ENCODE measurements at places on chromosomes 6 and 20.

DNA sequence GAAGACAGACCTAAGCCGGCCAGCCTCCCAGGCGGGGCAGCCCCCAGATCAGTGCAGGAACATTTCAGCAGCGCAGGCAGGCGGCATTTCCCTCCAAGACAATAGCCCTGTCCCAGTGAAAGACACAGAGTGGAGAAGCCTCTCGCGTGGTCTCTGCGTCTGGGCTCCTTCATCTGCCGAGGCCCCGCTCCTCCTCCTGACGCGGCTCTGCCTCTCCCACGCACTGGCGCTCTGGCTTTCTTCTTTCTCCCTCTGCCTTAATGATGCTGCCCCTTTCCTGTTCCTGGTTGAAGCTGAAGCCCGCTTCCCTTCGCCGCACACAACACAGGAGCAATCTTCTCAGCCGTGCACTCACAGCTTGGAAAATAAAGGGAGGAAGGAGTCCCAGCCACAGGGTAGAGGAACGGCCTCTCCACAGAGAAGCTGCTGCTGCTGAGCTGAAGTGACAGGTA, 347.5 kb downstream of the CDH4 start:
- DNase-seq = no peak

GRCh38 chr6:166360243-166361076, 18.1 kb upstream of the SFT2D1 start:
- DNase-seq = no peak

DNA sequence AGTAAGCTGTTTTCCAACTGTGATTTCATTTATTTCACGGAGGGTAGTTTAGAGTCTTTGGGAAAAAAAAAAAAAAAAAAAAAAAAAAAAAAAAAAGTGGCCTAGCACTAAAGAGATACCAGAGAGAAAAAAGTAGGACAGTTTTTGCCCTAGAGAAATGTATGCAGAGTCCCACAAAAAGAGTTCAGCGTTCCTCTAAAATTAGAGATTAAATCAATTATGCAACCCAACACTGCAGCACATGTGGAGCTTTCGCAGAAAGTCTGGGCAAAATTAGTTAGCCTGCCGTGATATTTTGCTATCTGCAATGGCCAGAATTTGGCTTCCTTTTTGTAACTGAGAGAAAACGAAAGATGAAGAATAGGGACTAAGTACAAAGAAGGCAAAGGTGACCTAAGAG, 309.8 kb downstream of the PKHD1 start:
- DNase-seq = no peak

- peak; percentile 28 for DNase-seq
Observed at GRCh38 chr6:10414756-10415616, at the start of gene TFAP2A. TSS of gene TFAP2A (minus strand) at chr6:10415074. CDS start at chr6:10414991, 83 bp downstream.

- DNase-seq = no peak
Observed at GRCh38 chr6:55868771-55869479, 6.5 kb downstream of the BMP5 start.

- no peak for DNase-seq
Observed at GRCh38 chr6:166050559-166050958, 117.1 kb downstream of the TBXT start.

- no peak for DNase-seq
Observed at GRCh38 chr20:34175879-34176278, 63.8 kb upstream of the EIF2S2 start.

DNA sequence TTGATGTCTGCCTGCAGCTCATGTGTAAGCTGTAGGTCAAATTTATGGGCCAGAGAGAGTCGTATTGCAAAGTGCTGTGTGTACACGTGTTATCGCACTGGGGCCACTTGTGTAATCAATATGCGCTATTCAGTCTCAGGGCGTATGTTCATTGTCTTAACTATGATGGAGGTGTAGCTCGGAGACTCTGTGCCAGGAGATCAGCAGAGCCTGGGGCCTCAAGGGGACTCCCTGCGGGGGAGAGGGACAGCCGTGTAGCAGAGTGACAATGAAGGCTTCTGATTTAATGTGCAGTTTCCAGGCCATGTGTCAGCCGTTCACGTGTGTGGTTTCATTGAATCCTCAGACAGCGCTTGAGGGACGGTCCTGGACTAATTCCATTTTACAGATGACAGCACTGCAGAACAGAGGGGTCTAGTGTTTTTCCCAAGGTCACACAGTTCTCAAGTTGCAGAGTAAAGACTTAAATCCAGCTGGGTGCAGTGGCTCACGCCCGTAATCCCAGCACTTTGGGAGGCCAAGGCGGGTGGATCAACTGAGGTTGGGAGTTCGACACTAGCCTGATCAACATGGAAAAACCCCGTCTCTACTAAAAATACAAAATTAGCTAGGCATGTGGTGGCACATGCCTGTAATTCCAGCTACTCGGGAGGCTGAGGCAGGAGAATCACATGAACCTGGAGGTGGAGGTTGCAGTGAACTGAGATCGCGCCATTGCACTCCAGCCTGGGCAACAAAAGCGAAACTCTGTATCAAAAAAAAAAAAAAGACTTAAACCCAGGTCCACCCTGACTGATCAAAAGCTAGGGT, 242.5 kb downstream of the PREX1 start:
- no peak for DNase-seq

DNA sequence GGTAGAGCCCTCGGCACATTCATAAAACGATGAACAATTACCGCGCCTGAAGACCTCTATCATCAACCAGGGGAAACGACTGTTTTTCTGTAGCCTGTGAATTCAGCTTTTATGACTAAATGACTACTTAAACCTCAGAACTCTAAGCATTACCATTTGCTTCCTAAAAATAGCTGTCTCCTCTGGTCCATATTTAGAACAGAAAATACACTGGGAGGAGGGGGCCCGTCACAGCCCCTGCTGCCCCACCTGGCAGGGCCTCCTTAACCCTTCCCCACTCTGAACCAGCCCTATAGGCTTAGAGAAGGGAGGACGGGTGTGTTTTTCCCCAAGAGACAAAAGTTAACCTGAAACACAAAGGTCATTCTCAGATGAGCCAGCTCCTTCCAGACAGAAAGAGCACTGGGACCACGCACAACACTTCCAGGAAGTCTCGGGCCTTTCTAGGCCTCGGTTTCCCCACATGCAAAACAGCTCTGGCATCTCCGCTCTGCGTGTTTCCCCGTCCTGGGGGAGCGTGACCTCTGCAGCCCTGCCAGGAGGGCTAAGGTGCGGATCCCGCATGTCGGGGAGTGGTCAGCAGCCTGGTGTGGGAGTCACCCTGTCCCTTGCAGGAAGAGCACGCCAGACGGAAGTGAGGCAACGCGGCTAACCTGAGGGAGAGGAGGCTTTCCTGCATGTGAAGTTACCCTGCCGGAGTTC, 193.9 kb downstream of the DLL1 start:
- DNase-seq = no peak

GRCh38 chr20:48875233-48875913, 46.1 kb upstream of the ARFGEF2 start:
- DNase-seq = no peak

DNA sequence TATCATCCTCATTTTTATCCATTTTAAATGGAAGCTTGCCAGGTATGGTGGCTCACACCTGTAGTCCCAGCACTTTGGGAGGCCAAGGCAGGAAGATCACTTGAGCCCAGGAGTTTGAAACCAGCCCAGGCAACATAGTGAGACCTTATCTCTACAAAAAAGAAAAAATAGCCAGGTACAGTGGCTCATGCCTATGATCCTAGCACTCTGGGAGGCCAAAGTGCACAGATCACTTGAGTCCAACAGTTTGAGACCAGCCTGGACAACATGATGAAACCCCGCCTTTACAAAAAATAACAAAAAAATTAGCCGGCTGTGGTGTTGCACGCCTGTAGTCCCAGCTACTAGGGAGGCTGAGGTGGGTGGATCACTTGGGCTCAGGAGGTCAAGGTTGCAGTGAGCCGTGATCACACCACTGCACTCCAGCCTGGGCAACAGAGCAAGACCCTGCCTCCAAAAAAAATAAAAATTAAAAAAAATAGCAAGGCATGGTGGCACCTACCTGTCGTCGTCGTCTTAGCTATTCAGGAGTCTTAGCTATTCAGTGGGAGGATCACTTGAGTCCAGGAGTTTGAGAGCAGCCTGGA, 89.0 kb downstream of the TCP11 start:
- DNase-seq = no peak

DNA sequence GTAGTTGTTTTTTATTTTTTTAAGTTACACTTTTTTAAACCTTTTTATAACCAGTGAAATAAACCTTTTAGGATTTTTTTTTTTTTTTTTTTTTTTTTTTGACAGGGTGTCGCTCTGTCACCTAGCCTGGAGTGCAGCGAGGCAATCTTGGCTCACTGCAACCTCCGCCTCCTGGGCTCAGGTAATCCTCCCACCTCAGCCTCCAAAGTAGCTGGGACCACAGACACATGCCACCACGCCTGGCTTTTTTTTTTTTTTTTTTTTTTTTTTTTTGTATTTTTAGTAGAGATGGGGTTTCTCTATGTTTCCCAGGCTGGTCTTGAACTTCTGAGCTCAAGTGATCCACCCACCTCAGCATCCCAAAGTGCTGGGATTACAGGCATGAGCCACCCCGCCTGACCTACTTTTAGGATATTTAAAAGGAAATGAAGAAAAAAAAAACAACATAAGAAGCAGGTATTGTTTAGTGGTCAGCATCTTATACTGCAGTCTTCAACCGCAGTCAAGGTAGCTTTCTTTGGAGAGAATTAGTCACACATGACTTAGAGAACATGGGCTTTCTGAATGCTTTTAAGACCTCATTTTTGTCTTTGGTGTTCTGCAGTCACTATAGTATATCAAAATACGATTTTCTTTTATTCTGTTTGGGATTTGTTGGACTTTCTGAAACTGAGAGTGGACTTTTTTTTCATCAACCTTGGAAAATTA, 1.6 kb downstream of the POLR1H start:
- DNase-seq = no peak

DNA sequence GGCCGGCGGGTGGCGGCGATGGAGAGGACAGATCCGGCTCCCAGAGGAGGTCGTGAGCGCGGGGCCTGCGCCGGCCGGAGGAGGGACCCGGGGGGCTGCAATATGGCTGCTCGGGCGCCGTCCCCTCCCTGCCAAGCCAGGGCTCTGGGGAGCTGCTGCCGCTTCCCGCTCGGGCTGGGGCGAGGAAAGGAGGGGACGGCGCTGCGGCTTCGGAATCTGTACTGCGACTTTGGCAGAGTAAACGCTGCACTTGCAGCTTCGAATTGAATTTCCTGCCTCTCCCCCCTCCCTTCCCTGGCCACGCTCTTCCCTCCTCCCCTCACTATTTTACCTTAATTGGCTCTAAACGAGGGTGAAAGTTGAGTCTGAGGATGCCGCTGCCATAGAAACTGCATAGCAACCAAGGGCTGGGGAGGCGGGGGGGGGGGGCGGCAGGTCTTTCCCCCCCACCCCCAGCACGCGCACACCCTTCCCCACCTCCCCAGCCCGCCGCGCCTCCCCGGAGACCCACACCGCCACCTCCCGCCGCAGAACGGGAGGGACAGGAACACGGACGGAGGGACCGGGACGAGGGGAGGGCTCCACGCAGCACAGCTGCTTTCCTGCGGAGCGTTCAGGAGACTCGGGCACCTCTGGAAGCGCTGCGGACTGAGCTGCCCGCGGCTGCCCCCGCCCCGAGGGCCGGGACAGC, 93.9 kb downstream of the RNASET2 start:
- no peak for DNase-seq

DNA sequence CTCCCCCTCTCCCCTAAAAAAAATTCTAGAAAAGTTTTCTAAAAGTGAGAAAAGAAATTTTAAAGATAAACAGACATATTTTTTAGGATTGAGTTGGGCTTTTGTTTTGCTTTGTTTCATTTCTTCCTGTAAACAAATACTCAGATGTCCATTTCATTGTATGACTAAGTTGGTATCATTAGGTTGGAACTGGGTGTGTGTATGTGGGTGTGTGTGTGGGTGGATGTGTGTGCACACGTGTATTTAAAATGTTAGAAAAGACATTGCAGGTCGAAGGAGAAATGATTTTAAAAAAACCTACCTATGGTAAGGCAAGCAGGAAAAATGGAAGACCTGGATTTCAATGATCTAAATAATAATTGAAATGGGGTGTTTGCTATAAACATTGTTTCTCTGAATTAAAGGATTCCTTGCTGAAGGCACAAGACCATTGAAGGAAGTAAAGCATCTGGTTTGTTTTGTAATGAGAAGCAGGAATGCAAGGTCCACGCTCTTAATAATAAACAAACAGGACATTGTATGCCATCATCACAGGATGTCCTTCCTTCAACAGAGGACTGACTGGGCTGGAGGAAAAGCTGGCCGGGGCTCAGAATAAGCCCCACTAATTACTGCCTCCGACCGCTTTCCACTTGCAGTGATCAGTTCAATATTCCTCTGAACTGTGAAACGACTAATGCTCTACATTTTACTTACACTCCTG, 996 bp upstream of the PRDM1 start:
- no peak for DNase-seq

DNA sequence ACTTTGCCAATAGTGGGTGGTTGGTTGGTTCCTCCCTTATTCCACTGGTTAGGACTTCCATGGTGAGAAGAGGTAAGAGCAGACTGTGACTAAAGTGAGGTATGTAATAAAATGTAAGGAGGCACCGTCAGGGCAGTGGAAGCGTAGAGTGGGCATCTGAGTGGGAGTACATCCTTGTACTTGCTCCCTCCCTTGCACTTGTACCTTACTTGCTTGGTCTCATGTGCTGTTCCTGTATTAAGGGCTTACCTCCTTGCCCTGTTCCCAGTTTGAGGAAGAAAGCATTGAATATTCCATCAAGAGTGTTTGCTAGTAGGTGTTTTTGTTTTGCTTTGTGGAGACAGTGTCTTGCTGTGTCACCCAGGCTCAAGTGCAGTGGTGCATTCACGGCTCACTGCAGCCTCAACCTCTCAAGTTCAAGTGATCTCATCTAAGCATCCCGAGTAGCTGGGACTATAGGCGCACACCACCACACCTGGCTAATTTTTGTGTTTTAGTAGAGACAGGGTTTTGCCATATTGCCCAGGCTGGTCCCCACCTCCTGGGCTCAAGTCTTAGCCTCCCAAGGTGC, 25.5 kb downstream of the AMD1 start:
- DNase-seq = no peak

GRCh38 chr6:33697845-33698244, 13.7 kb downstream of the UQCC2 start:
- no peak for DNase-seq

DNA sequence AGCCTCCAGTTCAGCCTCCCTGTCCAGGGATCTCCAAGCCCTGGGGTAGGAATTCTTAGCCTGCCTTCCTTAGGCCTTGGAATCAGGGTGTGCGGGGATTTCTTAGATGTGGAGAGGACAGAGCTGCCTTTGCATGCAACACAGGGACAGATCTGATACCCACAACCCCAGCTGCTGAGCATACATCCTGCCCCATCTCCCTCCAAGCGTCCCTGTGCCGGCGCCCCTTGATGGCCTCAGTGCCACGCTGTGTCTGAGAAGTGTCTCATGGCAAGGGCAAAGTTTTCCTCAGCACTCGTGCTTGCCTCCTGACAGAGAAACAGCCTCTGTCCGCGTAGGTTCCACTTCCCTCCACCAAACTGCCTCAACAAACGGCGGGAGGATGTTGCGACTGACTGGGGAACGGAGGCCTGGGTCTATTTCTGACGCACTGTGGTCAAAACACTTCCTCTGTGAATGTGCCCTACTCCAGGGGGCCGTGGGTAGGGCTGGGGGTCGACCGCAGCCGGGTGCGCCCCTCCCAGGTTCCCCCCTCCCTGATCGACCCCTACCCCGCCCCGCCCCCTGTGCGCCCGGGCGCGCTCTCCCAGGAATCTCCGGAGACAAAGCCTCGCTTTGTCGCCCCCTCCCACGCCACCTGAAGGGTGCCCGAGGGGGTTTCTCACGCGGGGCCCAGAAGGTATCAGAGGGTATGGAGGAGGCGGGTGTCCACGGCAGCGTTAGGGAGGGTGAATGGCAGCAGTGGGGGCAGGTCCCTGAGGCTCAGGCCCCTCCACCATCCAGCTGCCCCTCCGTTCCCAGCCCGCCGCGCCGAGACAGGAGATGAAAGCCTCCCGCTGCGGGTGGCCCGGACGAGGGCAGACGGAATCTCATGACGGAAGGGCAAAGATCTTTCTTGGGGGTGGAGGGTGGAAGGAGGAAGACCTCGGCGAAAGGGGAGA, 806 bp downstream of the MICAL1 start:
- no peak for DNase-seq

Data from stromal cell of bone marrow (primary cell).